ENCODE measurements at places on chromosomes 7 and 10.

GRCh38 chr7:74097937-74098614 lies 14.5 kb downstream of the LIMK1 start:
- DNase-seq: peak; percentile 94

GRCh38 chr7:83517035-83517700 lies 131.8 kb downstream of the SEMA3E start:
- DNase-seq: no peak

- peak; percentile 64 for DNase-seq
Observed at GRCh38 chr7:4882169-4883032, 1.1 kb downstream of the RADIL start.

DNA sequence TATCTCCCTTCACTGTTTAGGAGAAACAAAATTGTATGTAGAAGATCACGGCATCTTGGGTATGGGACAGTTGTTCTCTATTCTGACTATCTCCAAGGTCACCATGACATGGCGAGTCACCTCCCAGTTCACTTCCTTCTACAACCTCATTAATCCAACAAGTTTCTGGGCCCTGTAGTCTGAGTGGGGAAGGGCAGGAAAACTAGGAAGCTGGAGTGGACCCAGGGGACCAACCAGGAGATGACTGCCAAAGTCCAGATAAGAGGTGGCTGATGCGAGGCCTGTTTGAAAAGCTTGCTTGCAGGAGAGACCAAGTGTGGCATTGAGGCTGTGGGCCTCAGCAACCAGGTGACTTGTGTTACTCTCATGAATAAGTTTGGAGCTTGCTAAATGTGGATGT lies 584.9 kb downstream of the TNS3 start:
- no peak for DNase-seq

GRCh38 chr10:103717341-103718246 lies 137.8 kb downstream of the SH3PXD2A start:
- no peak for DNase-seq

DNA sequence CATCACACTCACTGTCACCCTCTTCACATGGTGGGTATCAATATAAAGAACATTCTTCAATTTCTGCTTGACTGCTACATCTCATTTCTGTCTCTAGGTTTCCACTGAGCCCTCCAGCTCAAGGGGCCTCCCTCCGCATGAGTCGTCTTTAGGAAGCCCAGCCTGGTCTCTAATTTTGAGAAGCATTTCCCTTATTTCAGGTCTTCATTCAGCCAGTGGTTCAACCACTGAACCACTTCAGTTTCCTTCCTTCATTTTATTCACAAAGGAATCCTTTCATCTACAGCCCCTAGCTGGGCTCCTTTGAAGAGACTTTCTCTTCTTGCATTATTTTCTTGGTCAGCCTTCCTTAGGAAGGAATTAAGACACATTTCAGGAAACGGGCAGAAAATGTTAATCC lies 257.4 kb downstream of the KCNMA1 start:
- no peak for DNase-seq

DNA sequence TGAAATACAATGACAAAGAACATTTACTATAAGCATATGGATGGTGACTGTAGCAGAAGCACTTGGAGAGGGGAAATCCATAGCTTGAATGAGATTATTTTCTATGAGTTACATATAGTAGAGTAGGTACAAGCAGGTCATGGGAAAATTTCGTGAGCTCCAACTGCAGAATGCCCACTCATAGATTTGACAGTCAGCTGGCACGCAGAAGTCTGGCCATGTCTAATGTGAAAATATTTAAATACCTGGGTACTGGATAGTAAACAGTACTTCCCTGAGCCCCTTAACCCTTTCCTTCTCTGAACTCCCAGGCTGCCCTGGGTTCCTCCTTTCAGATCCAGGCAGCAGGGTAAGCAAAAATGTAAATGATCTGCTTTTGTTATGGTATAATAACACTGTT lies 209.7 kb downstream of the OTUD1 start:
- no peak for DNase-seq

DNA sequence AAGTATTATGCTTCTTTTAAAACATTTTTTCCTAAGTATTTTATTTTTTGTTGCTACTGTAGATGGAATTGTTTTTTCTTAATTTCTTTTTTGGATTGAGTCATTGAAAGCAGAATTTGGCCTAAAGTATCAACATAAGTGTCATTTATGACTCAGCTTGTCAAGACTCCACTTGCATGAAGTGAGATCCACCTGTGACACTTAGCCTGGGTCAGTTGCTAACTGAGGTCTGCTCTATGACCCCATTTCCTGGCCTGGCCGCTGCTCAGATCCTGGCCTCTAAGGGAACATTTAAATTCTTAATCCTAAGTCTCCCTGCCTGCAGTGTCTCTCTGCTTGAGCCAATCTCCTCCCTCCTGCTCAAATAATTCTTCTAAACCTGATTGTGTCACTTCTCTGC lies 35.5 kb downstream of the TMEM270 start:
- DNase-seq: no peak

DNA sequence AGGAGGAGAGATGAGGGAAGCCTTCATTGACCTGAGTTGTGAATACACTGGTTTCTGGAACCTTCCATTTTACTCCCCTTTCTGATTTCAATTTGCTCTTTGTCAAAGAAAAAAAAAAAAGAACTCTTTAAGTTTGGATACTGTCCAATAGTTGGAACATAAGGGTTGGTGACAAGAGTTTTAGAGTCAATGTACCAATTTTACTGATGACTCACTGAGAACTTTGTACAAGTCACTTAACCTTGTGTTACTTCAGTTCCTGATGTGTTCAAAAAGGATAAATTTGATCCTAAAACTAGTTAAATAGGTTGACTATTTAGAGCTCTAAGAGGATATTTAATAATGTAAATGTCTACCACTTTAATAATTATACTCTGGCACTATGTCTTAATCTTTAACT lies 4.1 kb upstream of the CDK14 start:
- DNase-seq: peak; percentile 9
